NCI-H82 (cell line): ENCODE measurements at places on chromosomes 12 and 14.
A peak's percentile ranks its signal among the peaks of the same experiment; 100 is the strongest.

DNA sequence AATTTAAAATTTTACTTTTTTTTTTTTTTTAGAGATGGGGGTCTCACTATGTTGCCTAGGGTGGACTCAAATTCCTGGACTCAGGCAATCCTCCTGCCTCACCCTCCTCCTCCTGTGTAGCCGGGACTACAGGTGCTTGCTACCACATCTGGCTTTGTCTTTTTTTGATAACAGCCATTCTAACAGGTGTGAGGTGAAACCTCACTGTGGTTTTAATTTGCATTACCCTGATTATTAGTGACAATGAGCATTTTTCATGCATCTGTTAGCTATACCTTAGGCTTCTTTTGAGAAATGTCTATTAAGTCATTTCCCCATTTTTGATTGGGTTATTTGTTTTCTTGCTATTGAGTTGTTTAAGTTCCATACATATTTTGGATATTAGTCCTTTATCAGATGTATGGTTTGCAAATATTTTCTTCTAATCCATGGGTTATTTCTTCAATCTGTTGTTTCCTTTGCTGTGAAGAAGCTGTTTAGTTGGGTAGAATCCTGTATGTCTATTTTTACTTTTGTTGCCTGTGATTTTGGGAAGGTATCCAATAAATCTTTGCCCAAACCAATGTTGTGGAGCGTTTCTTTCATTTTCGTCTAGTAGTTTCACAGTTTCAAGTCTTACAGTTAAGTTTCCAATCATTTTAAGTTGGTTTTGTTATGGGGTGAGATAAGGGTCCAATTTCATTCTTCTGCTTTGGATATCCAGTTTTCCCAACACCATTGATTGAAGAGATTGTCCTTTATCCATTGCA, 86.1 kb downstream of the MYF5 start:
- DNase-seq: no peak

DNA sequence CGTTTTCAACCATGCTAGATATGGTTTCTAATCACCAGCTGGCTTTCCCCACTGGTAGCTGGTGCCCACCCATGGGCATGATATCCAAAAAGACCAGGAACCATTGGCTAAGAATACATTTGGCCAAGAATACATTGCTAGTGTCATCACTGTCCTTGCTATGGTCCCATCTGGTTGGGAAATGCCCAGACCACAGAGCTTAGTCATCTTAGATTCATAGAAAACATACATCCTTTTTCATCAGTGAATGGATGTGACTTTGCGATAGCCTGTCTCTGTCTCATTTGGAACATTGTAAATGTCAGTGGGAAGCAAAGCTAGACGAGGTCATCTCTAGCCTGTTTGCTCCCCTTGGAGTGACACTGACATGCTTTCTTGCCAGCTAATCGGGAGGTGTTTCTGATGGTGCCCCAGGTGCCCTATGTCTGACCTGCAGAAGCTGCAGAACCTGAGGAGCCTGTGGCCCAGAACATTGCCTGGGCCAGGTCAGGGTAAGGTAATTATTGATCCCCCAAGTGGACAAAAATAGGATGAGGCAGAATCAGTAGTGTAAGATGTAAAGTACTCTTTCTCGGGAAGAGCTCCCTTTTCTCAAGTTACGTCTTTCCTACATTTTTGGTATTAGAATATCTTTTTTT, 194.8 kb downstream of the SLC41A2 start:
- DNase-seq: no peak

GRCh38 chr14:99468836-99469592, 11.6 kb downstream of the SETD3 start:
- peak; percentile 6 for DNase-seq

- DNase-seq: no peak
Measured at GRCh38 chr14:22850944-22851764, 14.8 kb downstream of the MMP14 start.

DNA sequence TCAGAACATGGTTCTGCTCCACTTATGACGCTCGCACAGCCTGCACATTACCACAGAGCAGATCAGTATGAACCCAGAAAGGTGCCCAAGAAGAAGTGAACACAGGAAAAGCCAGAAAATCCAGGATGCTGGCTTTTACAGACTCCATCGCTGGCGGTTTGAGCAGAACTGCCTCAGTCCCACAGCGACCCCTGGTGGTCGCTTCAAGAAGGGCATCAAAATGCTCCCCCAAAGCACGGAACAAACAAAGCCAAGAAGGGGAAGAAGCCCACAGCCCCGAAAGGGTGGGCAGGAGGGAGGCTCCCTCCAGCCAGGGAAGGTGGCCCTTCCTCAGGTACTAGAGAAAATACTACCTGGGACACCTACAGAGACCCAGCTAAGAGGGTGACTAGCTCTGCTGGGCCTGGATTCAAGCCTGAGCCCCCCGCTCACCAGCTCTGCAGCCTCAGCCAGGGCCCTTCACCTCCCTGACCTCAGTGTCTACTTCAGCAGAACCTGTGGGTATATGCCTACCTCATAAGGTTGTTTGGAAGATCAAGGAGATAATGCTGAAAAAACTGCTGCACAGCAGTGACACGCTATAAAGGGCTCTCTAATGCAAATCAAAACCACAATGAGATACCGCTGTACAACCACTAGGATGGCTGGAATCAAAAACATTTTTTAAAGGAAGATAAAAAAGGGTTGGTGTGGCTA, 98.1 kb downstream of the NCOR2 start:
- peak; percentile 58 for DNase-seq

- no peak for DNase-seq
Measured at GRCh38 chr12:13546231-13546630, 349.7 kb downstream of the EMP1 start.

- no peak for DNase-seq
Measured at GRCh38 chr14:101352567-101352966, 208.7 kb upstream of the DIO3 start.
